ENCODE measurements at places on chromosomes 2 and 18. TPM values are rescaled to one million over a fixed set of nuclear protein-coding genes. Genes with fewer than 3 reads are reported as not detected.

The PLGLB2 gene
- total RNA-seq: 0.91 TPM

The EVX2 gene
- not detected for total RNA-seq

The RAX gene
- not detected for total RNA-seq

The COLEC12 gene
- total RNA-seq: not detected

The STAT4 gene
- 2.0 TPM for total RNA-seq

The DTNA gene
- 9.6 TPM for total RNA-seq

The BCS1L gene
- 57.4 TPM for total RNA-seq

The IDH1 gene
- 91.2 TPM for total RNA-seq

The LCT gene
- 0.12 TPM for total RNA-seq

The ALK gene
- not detected for total RNA-seq

The AQP12B gene
- total RNA-seq: not detected

The MAB21L4 gene
- not detected for total RNA-seq

The KHK gene
- 6.7 TPM for total RNA-seq

GRCh38 chr2:85935170-85935745, 46.5 kb upstream of the ST3GAL5 start:
- peaks cover 46% of the 10 kb centered on the region for H3K4me1 ChIP-seq
- DNase-seq: no peak

DNA sequence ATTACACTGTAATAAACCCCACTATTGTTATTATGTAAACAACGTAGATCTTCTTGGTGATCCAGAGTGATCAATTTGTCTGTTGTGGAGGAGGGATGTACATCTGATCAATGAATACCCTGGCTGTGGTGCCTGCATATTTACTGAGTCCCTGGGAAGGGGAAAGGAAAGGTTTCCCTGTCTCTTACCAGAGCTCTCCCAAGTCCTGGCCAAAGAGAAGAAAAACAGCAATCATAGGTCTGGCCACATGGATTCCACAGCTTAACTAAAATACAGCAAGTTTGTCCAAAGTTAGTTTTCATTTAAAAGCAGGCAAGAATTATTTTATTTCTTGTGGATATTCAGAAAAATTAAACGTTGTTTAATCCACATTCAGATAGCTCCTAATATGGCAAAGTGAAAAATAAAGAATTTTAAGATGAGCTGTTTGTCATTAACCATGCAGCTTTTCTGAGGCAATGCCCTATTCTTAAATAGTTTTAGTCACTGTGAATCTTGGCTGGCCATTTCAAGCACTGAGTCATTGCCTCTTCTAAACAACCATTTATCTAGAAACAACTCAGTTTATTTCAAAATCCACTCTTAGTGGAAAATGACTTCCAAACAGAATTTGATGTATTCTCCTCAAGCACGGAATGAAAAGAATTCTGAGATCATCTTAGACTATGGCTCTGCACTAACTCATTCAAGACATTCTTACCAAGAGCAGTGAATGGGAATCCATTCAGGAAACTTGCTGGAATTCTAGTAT, 1004.4 kb upstream of the CDH2 start:
- H3K36me3 ChIP-seq: no peaks in the 10 kb centered on the region
- no peak overlapping the region for H3K27ac ChIP-seq
- no peaks in the 10 kb centered on the region for H3K27me3 ChIP-seq

- DNase-seq: no peak
- no peak overlapping the region for H3K4me3 ChIP-seq
- H3K4me1 ChIP-seq: peaks cover 16% of the 10 kb centered on the region
- no peaks in the 10 kb centered on the region for H3K27me3 ChIP-seq
- H3K36me3 ChIP-seq: no peaks in the 10 kb centered on the region
These were observed 220.3 kb downstream of the ANAPC1 start for GRCh38 chr2:111663471-111664274.

GRCh38 chr18:46167971-46168370, 63.8 kb downstream of the HAUS1 start:
- no peak overlapping the region for H3K4me3 ChIP-seq
- H3K27ac ChIP-seq: no peak overlapping the region
- no peak for DNase-seq
- no peaks in the 10 kb centered on the region for H3K36me3 ChIP-seq

- H3K27ac ChIP-seq: no peak overlapping the region
- H3K36me3 ChIP-seq: no peaks in the 10 kb centered on the region
- H3K4me1 ChIP-seq: peaks cover 14% of the 10 kb centered on the region
- H3K4me3 ChIP-seq: no peak overlapping the region
These were observed 220.2 kb downstream of the PDE11A start for GRCh38 chr2:177852389-177852788.

DNA sequence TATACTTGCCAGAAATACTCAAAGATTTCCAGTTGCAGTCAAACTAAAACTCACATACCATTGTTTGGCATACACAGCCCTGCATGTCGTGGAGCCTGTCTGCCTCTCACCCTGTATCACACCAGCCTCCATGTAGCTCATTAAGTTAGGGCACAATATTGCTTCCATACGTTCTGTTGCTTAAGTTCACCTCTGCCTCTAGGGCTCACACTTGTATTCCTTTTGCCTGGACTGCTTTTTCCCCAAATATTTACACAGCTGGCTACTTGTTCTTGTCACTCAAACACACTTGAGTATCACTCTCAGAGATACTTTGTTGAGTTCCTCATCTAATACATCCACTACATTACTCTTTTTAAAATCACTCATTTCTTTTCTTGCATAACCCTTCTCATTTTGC, 83.1 kb downstream of the PTH2R start:
- H3K27ac ChIP-seq: no peak overlapping the region
- H3K27me3 ChIP-seq: peaks cover 4% of the 10 kb centered on the region
- H3K4me3 ChIP-seq: no peak overlapping the region
- no peaks in the 10 kb centered on the region for H3K4me1 ChIP-seq
- DNase-seq: no peak

GRCh38 chr2:17830053-17831034, 14.1 kb downstream of the MSGN1 start:
- H3K36me3 ChIP-seq: no peaks in the 10 kb centered on the region
- no peak overlapping the region for H3K27ac ChIP-seq
- no peaks in the 10 kb centered on the region for H3K27me3 ChIP-seq
- H3K4me3 ChIP-seq: peak overlapping the region; percentile 40
- peak; percentile 82 for DNase-seq
- H3K4me1 ChIP-seq: no peaks in the 10 kb centered on the region

- H3K4me3 ChIP-seq: no peak overlapping the region
- no peak for DNase-seq
- H3K27me3 ChIP-seq: no peaks in the 10 kb centered on the region
- H3K36me3 ChIP-seq: no peaks in the 10 kb centered on the region
These were observed 111.5 kb upstream of the ZNF236 start for GRCh38 chr18:76710646-76711520.

DNA sequence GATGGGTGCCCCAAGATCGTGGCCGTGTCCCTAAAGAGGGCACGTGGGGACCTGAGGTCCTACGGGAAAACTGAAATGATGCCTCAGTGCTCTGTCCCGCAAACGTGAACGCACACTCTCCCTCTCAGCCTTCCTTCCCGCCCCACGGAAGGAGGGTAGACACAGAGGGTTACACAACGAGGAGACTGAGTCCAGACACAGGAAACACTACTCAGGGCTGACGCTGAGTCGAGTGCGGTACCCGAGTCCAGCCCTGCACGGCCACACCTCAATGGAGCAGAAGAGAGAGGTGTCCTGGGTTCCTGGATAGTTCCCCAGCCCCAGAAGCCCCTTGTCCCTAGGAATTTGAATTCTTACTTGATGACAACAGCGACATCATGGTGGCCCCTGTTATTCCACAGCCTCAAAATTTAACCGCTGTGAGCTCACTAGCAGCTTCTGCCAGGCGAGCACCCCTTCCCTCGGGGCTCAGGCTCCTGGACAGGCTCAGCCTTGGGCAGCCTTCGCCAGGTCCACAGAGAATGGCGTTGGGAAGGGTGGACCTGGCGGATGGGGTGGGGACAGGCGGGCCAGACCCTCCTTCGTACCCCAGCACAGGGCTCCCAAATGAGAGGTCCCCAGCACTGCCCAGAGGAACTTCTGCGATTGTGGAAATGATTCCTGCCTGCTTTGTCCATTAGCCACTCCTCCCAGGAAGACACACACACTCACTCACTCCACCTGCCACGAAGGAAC, 980 bp upstream of the RNPEPL1 start:
- H3K4me3 ChIP-seq: peak overlapping the region; percentile 64
- no peaks in the 10 kb centered on the region for H3K27me3 ChIP-seq
- no peaks in the 10 kb centered on the region for H3K36me3 ChIP-seq
- peaks cover 66% of the 10 kb centered on the region for H3K4me1 ChIP-seq
- peak overlapping the region; percentile 93 for H3K27ac ChIP-seq
- no peak for DNase-seq

GRCh38 chr2:86014493-86014892, 91.2 kb downstream of the POLR1A start:
- H3K27ac ChIP-seq: no peak overlapping the region
- no peak for DNase-seq
- no peak overlapping the region for H3K4me3 ChIP-seq
- no peaks in the 10 kb centered on the region for H3K36me3 ChIP-seq

- H3K36me3 ChIP-seq: no peaks in the 10 kb centered on the region
- no peaks in the 10 kb centered on the region for H3K27me3 ChIP-seq
- no peak for DNase-seq
- no peak overlapping the region for H3K4me3 ChIP-seq
- H3K4me1 ChIP-seq: no peaks in the 10 kb centered on the region
These were observed 157.5 kb downstream of the ZFP36L2 start for GRCh38 chr2:43068631-43069517.

- no peak overlapping the region for H3K27ac ChIP-seq
- H3K27me3 ChIP-seq: peaks cover 74% of the 10 kb centered on the region
- H3K4me1 ChIP-seq: no peaks in the 10 kb centered on the region
These were observed 104.1 kb downstream of the PAX3 start for GRCh38 chr2:222194669-222195068.

GRCh38 chr2:134782792-134783191, 55.6 kb upstream of the ACMSD start:
- peak; percentile 34 for DNase-seq
- H3K4me1 ChIP-seq: no peaks in the 10 kb centered on the region
- no peak overlapping the region for H3K4me3 ChIP-seq
- H3K27ac ChIP-seq: no peak overlapping the region
- no peaks in the 10 kb centered on the region for H3K27me3 ChIP-seq
- H3K36me3 ChIP-seq: no peaks in the 10 kb centered on the region

DNA sequence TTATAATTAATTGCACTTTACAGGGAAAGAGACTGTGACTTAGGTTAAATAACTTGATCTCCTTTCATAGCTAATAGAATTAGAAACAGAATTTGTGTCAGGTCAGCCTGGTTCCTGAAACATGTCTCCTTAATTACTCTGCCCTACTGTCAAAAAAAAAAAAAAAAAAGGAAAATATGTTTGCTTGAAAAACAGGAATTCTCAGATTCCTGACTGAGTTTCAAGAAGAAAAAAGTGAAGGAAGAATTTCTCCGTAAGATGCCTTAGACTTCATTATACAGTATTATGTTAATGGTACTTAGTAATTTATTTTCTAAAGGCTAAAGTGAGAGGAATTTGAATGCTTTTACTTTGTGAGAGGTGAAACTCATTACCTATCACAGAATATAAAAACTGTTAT, 118.4 kb upstream of the REG3G start:
- H3K36me3 ChIP-seq: no peaks in the 10 kb centered on the region
- no peaks in the 10 kb centered on the region for H3K27me3 ChIP-seq
- DNase-seq: no peak
- H3K4me3 ChIP-seq: no peak overlapping the region
- H3K27ac ChIP-seq: no peak overlapping the region
- H3K4me1 ChIP-seq: no peaks in the 10 kb centered on the region

GRCh38 chr2:238596571-238597551, 170.1 kb downstream of the ASB1 start:
- no peak overlapping the region for H3K4me3 ChIP-seq
- peaks cover 26% of the 10 kb centered on the region for H3K4me1 ChIP-seq
- no peaks in the 10 kb centered on the region for H3K36me3 ChIP-seq

- H3K27me3 ChIP-seq: no peaks in the 10 kb centered on the region
- no peak overlapping the region for H3K27ac ChIP-seq
- H3K36me3 ChIP-seq: no peaks in the 10 kb centered on the region
- H3K4me3 ChIP-seq: no peak overlapping the region
These were observed 62.4 kb downstream of the TXNL1 start for GRCh38 chr18:56575819-56576663.

DNA sequence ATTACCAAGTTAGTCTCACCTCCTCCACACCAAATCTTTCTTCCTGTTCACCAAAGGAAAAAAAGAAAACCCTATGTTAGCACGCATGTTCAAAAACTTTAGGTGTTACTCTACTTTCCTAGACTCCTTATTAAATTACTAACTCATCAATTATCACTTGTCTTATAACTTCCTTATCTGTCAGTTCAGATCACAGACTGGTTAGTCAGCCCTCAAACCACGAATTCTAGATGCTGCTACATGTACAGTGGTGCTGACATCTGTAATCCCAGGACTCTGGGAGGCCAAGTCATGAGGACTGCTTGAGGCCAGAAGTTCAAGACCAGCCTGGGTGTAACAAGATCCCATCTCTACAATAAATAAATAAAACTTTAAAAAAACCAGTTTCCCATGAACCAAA, 3.5 kb downstream of the YWHAQ start:
- no peaks in the 10 kb centered on the region for H3K27me3 ChIP-seq
- no peak overlapping the region for H3K27ac ChIP-seq
- peaks cover 25% of the 10 kb centered on the region for H3K4me1 ChIP-seq
- DNase-seq: no peak
- H3K4me3 ChIP-seq: no peak overlapping the region

- no peaks in the 10 kb centered on the region for H3K4me1 ChIP-seq
- no peak overlapping the region for H3K27ac ChIP-seq
- H3K36me3 ChIP-seq: no peaks in the 10 kb centered on the region
- no peak overlapping the region for H3K4me3 ChIP-seq
- peaks cover 7% of the 10 kb centered on the region for H3K27me3 ChIP-seq
These were observed 66.3 kb downstream of the LIPG start for GRCh38 chr18:49628119-49628518.

- 0 out of 2 replicates have a peak, but pooled peaks cover 5% of the 10 kb centered on the region for H3K27me3 ChIP-seq
- no peak for DNase-seq
- no peak overlapping the region for H3K4me3 ChIP-seq
- H3K4me1 ChIP-seq: peaks cover 6% of the 10 kb centered on the region
These were observed 120.2 kb upstream of the ZNF516 start for GRCh38 chr18:76615065-76615733.

GRCh38 chr2:240687045-240687740, 4.5 kb upstream of the AQP12A start:
- H3K4me3 ChIP-seq: no peak overlapping the region
- H3K4me1 ChIP-seq: no peaks in the 10 kb centered on the region
- no peaks in the 10 kb centered on the region for H3K27me3 ChIP-seq
- no peak for DNase-seq
- H3K27ac ChIP-seq: no peak overlapping the region
- H3K36me3 ChIP-seq: no peaks in the 10 kb centered on the region
